ENCODE measurements at places on chromosomes 13 and 19.

GRCh38 chr13:109784590-109785140 lies 1.7 kb downstream of the IRS2 start:
- DNase-seq: peak; percentile 88

DNA sequence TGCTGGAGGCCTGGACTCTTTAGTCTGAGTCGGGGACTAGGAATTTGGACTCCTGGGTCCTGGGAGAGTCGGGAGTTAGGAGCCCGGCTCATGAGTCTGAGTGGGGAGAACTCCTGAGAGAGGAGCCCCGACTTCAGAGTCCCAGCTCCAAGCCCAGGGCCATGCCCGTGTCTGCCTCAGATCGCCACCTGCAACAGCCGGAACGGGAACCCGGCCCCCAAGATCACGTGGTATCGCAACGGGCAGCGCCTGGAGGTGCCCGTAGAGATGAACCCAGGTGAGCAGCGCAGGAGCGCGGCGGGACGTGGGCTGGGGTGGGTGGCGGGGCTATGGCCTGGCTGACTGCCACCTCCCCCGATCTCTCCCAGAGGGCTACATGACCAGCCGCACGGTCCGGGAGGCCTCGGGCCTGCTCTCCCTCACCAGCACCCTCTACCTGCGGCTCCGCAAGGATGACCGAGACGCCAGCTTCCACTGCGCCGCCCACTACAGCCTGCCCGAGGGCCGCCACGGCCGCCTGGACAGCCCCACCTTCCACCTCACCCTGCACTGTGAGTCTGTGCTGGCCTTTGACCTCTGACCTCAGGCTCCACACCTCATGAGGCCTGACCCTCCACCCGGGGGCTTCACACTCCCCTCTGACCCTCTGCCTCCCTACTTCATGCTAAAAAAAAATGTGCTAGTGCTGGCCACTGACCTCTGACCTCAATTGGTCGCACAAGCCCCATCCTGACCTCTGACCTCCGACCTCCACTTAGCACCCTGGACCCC lies 4.4 kb downstream of the BCAM start:
- DNase-seq: no peak

DNA sequence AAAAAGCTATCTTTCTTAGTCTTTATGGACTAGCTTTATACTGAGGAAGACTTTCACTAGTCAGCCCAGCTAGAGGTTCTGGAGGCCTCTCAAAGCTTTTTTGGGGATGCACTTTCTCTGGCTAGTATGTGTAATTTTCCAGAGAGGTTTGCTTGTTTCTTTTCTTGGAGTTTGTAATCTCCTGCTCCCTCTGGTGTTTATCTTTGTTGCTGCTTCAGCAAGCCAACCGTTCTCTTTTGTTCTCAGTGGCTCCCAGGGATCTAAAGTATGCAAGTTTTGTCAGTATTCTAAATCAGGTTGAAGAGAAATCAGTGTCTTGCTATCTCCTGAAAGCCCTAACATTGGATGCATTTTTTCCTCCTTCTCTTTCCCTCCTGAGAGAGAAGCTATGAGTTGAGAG lies 121.1 kb upstream of the MYO16 start:
- DNase-seq: no peak

DNA sequence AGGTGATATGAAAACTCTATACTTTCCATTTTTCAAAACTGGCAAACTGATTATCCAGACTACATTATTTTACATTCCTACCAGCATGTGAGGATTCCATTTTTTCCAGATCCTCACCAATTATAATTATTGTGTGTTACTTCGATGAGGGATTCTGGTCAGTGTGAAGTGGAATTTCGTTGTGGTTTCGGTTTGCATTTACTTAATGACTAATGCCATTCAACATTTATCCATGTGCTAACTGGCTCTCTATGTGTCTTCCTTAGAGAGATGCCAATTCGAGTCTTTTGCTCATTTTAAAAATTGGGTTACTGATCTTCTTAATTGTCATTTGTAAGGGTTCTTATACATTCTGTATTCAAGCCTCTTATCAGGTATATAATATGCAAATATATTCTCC lies 1551.3 kb upstream of the MIR17HG start:
- DNase-seq: no peak

GRCh38 chr19:16886305-16886880 lies 2.4 kb upstream of the F2RL3 start:
- peak; percentile 81 for DNase-seq

- DNase-seq: no peak
Measured at GRCh38 chr13:74816737-74817136, 665.2 kb downstream of the TBC1D4 start.

- no peak for DNase-seq
Measured at GRCh38 chr19:31648347-31648746, 299.1 kb upstream of the TSHZ3 start.

- no peak for DNase-seq
Measured at GRCh38 chr13:69287050-69287698, 820.5 kb upstream of the ATXN8OS start.

DNA sequence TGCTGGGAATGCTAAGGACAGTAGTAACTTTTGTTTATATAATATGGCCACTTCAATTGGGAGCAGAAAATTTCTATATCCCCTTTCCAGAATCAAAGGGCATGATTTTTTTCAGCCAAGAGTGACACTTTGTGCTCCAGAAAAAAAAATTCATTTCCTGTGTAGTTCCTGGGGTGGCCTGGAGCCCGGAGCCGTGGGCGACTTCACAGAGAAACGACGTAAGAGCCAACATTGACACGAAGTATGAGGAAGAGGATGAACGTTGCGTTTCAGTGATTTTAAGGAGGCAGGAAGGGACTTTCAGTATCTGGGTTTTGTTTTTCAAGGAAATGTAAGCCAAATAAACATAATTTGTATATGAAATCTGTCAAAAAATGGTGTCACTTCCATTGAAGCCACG lies 187.6 kb downstream of the STK24 start:
- no peak for DNase-seq

DNA sequence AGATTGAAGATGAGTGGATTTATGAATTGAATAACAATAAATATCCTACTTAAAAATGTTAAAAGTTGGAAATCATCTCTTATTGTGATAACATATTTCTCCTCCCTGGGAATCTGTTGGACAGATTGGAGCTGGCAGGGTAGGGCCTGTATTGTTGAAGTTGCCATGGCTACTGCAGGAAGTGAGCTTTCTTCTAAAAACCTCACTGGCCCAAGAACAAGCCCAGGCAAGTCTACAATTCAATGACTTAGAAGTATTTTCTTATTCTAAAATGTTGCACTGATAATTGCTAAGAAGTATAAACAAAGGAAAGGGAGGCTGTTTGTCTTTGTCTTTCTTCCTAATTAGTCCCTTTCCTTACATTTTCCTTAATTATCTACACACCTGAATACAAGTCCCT lies 112.1 kb downstream of the DLEU7 start:
- DNase-seq: no peak

DNA sequence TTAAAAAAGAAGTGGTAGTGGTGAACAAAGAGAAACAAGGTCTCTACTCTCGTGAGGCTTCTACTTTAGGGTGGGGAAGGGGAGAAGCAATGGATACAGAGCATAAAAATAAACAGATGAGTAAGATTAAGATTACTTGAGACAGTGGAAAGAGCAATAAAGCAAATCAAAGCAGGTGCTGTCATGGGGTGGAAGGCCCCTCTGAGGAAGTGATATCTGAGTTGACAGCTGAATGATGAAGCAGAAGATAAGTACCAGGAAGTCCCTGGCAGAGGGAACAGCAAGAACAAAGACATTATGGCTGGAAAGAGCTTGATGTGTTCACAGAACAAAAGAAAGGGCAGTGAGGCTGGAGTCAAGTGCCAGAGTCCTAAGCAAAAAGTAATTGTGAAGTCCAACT lies 221.8 kb downstream of the ENOX1 start:
- DNase-seq: no peak
